ENCODE measurements at places on chromosomes 11 and 22. TPM values are rescaled to one million over a fixed set of nuclear protein-coding genes. Genes with fewer than 3 reads are reported as not detected.

The METTL15 gene
- total RNA-seq = 6.9 TPM

The MSANTD2 gene
- total RNA-seq = 3.9 TPM

The ZNF215 gene
- 0.79 TPM for total RNA-seq

The ADM2 gene
- total RNA-seq = 0.99 TPM

The BCO2 gene
- total RNA-seq = 0.60 TPM

The RAC2 gene
- total RNA-seq = 15.3 TPM

The CPSF7 gene
- 10.3 TPM for total RNA-seq

The GRIK4 gene
- total RNA-seq = under 0.01 TPM

The PATE4 gene
- not detected for total RNA-seq

The MS4A4E gene
- not detected for total RNA-seq

The DCDC1 gene
- not detected for total RNA-seq

The MAP6 gene
- total RNA-seq = 0.20 TPM

The CRYBB3 gene
- under 0.01 TPM for total RNA-seq

The RPS6KA4 gene
- total RNA-seq = 21.4 TPM

The GTSE1 gene
- total RNA-seq = 0.99 TPM

The PANX2 gene
- 0.40 TPM for total RNA-seq

The WNT11 gene
- not detected for total RNA-seq

The PHLDB1 gene
- 25.7 TPM for total RNA-seq

The ARHGAP32 gene
- 3.5 TPM for total RNA-seq

The APOL5 gene
- total RNA-seq = not detected

The LDHAL6A gene
- not detected for total RNA-seq

The ACRV1 gene
- under 0.01 TPM for total RNA-seq

The TSPAN32 gene
- not detected for total RNA-seq

The SBF1 gene
- 35.3 TPM for total RNA-seq

The MYO18B gene
- total RNA-seq = not detected
